HT1080 (cell line): ENCODE measurements at places on chromosomes 2 and 18. TPM values are rescaled to one million over a fixed set of nuclear protein-coding genes. Genes with fewer than 3 reads are reported as not detected.

Gene ANKRD36
- total RNA-seq, result 4.6 and 5.4 TPM in 2 replicates

DNA sequence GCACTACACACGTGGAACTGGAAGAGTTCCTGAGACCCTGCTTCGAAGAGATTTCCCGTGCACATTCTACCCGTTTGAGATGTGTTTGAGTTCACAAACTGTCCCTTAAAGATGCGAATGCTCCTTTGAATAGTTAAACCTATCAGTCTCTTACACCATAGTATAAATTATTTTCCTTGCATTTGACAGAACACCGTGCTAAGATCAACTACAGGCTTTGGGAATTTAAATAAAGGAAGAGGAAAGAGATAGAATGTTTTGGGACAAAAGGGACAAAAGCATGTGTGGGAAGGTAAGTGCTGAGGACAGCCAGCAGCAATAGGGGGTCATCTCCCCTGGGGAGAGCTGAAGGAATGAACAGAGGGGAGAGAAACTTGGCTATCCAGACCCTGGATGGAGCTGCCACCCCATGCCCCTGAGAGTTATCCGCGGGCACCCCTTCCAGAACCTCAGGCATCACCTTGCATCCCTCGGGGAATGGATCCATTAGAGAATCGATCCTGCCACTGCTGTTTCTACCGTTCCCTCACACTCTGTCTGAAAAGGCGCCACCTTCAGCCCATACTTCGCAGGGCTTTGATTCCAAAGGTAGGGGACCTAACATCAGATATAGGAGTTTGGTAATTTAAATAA lies 888 bp upstream of the ADCY3 start:
- DNase-seq, result no peak

GRCh38 chr2:145207884-145208283 lies 688.0 kb upstream of the ZEB2 start:
- no peak for DNase-seq

DNA sequence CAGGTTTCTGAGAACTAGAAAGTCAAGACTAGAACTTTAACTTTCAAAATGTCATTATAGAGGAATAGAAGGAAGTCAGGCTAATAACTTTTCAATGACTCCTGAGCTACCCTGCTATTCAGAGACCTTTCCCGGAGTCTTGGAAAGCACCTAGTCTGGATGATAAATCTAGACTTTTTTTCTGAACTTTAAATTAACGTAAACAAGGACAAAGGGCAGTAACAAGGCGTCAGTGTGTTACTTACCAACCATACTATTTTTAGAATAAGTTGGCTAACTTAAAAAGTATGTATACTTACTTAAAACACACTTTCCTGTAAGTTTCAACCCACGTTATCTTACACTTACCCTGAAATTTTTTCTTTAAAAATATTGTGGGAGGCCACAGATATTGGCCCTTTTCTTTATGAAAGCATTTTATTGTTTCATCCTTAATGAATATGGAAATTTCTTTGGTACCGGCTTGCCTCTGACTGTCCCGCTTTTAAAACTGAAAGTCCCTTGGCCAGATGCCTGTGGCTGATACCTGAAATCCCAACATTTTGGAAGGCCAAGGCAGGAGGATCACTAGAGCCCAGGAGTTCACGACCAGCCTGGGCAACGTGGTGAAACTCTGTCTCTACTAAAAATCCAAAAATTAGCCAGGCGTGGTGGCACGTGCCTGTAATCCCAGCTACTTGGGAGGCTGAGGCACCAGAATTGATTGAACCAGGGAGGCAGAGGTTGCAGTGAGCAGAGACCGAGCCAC lies 9.7 kb downstream of the PMAIP1 start:
- no peak for DNase-seq

DNA sequence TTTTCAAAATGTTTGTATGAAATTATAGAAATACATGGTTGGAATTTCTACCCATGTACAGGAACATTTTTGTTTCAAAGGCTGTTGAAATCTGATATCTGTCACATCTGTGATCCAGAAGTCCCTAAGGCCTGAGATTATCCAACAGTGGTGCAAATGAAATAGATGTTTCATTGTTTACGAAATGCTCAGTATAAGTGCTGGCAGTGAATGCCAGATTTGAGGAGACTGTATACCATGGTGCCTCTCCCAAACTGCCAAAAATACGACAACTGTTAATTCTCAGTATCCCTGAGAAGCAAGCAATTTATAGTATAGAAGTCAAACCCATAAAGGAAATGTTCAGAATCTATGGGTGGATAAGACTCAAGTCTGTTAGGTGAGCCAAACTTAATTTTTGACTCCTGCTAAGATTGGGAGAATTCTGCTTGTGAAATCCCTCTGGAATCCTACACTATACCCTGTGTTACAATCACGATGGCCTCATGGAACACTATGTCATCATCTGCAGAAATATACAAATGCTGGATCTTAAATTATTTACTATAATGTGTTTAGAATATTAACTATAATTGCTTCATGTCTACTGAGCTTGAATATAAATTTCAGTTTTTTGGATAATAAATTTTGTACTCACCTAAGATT lies 71.2 kb upstream of the DOCK10 start:
- DNase-seq, result no peak

Gene CDH20
- 0.05 TPM in 1 of 2 replicates, not detected in the other for total RNA-seq

DNA sequence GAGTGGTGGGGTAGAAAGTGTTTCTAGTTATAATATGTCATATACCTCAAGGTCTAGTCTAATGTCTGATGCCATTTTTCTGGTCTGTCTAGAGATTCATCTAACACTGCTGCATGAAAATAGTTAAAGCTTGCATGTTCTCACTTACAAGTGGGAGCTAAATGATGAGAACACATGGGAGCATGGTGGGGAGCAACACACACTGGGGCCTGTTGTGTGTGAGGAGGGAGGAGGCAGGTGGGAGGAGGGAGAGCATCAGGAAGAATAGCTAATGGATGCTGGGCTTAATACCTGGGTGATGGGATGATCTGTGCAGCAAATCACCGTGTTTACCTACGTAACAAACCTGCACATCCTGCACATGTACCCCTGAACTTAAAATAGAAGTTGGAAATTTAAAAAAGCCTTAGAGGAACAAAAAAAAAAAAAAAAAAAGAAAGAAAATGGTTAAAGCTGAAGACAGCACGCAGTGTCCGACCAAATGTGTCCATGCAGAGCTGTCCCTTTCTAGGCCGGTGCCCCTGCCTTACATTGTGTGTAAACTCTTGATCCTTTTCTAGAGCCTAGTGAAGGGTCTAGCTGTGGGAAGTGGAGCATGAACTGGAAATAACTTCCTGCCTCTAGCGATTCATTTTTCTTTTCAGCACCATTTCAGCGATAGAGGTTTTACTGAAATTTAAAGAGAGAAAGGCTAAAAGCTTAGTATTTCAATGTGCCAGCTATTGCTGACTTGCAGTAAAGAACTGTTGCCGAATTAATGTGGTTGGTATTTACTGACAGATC lies 94.0 kb downstream of the FMNL2 start:
- no peak for DNase-seq

Gene RESP18
- not detected in 2 replicates for total RNA-seq

Gene FBXO41
- 5.8 and 6.9 TPM in 2 replicates for total RNA-seq

DNA sequence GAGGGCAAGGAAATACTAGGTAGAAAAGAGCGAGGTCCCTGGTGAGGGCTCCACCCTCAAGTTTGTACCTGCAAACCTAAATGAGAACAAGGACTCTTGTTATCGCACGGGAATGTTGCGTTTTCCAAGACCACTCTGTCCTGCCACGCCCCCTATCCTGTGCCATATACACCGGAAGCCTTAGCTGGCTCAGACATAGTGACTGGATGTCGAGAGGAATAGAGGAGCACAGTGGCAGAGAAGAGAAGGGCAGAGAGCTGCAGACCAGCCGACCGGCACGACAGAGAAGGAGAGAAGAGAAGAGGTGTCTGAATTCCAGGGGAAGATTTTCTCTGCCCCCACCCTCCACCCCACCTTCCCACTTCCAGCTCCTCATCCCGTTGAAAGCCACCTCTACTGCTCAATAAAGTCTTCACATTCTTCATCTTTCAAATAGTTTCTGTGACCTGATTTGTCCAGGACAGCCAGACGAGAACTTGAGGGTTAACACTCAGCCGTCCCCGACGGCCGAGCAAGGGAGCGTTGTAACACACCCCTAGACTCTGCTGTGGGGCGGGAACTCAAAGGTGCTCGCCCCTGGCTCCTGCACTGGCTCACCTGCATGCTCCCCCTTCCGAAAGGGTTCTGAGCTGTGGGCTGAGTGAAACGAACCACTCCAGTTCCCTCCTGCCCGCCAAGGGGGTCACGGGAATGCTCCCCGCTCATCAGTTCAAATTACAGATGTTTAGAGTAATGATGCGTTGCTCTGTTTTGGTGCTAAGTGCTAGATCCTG lies 24.9 kb upstream of the COL3A1 start:
- no peak for DNase-seq

Gene ITGB6
- 0.05 and 0.33 TPM in 2 replicates for total RNA-seq

DNA sequence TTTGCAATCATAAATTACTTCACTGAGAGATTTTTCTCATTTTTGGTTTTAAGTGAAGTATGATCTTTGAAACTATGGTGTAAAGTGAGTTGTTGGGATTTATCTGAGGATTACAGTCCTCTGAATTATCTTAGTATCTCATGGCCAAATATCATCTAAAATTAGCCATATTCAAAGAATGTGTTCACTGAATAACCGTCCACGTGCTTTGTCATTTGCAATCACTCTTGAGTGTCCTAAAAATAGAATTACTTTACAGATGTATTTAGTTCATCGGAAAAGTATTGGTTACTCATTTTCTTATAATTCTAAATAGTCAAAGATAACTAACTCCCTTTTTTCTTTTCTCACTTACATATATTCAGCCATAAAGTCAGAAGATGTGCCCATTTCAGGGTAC lies 141.2 kb downstream of the RTN4 start:
- DNase-seq, result no peak

GRCh38 chr2:133411857-133412256 lies 156.4 kb downstream of the NCKAP5 start:
- DNase-seq, result no peak

GRCh38 chr2:20227894-20228505 lies 3.1 kb upstream of the SDC1 start:
- DNase-seq, result no peak

- DNase-seq, result no peak
These were observed 608.7 kb upstream of the REG3G start for GRCh38 chr2:78416625-78417300.

- no peak for DNase-seq
These were observed 50.5 kb downstream of the RAB31 start for GRCh38 chr18:9758624-9759075.

Gene VWA3B
- total RNA-seq, result not detected in 2 replicates

GRCh38 chr2:217248312-217248935 lies 388.6 kb upstream of the TNP1 start:
- no peak for DNase-seq

DNA sequence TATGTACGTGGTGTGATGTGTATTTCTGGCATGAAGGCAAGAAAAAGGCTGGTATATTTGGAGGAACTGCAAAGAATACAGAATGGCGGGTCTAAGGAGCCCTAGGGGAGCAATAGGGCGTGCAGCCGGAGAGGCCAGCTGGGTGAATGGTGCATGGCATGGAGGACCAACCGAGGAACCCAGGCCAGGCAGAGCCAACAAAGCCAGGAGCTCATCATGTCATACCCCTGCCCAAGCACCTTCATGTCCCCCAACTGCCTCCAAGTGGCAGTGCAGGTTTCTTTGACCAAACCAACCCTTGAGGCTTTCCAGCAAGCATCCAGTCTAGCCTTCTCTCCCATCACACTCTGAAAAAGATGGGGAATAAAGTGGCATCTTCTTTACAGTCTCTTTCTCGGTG lies 8.9 kb upstream of the KCNK3 start:
- no peak for DNase-seq

- DNase-seq, result no peak
These were observed 173.7 kb downstream of the CMPK2 start for GRCh38 chr2:6692056-6692455.

Gene CCL20
- total RNA-seq, result 0.23 and 0.92 TPM in 2 replicates

Gene CHRND
- total RNA-seq, result not detected in 2 replicates

DNA sequence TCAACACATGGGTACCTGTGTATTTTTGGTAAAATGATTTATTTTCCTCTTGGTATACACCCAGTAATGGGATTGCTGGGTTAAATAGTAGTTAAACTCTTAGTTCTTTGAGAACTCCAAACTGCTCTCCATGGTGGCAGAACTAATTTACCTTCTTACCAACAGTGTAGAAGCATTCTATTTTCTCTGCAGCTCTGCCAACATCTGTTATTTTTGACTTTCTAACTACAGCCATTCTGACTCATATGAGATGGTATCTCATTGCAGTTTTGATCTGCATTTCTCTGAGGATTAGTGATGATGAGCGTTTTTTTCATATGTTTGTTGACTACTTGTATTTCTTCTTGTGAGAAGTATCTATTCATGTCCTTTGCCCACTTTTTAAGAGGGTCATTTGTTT lies 180.6 kb downstream of the FSIP2 start:
- peak; percentile 7 for DNase-seq

DNA sequence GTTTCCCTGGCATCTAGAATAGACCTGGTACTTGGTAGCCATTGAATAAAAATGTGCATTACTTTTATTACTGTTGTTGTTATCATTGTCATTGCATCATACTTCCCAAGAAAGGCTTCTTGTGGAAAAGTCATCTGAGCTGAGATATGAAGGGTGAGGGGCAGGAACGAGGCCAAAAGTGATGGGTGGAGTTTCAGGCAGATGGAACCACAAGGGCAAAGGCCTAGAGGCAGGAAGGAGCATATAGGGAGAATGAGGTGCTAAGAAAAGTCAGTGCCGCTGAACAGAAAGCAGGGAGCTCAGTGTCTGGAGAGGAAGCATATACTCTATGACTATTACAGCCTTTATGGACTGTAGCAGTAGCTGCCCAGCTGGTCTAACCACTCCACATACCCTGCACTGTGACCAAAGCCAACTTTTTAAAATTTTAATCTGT lies 219.3 kb downstream of the SPP2 start:
- DNase-seq, result no peak
